ENCODE measurements at places on chromosomes 5 and 9.

GRCh38 chr5:146765089-146765832 is 113.3 kb downstream of the PPP2R2B start:
- DNase-seq, result no peak

DNA sequence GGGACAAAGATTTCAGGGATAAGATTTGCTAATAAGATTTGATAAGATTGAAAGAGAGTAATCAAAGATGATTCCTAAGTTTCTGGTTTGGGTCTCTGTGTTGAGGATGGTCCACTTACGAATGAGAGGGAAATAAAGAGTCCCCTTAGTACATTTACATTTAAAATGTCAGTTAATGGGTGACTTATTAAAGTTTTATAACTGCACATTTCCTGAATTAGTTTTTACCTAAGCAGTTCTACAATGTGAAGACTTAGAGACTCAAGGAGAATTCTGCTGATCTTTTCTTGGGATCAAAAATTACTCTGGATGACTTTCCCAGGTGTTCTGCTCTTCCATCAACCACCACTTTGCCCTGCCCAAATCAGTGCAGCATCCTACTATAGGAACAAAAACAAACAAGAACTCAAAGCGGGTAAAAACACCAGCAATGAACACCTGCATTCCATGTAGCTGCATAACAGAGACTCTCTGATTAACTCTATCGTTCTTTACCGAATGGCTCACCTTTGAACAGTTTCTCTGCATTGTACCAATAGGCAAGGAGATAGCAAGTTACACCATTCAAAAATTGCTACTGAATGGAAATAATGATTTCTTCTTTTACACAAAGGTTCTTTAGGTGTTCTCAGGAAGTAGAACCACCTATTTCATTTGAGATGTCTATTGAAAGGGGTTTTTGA is 65.3 kb downstream of the PRLR start:
- no peak for DNase-seq

DNA sequence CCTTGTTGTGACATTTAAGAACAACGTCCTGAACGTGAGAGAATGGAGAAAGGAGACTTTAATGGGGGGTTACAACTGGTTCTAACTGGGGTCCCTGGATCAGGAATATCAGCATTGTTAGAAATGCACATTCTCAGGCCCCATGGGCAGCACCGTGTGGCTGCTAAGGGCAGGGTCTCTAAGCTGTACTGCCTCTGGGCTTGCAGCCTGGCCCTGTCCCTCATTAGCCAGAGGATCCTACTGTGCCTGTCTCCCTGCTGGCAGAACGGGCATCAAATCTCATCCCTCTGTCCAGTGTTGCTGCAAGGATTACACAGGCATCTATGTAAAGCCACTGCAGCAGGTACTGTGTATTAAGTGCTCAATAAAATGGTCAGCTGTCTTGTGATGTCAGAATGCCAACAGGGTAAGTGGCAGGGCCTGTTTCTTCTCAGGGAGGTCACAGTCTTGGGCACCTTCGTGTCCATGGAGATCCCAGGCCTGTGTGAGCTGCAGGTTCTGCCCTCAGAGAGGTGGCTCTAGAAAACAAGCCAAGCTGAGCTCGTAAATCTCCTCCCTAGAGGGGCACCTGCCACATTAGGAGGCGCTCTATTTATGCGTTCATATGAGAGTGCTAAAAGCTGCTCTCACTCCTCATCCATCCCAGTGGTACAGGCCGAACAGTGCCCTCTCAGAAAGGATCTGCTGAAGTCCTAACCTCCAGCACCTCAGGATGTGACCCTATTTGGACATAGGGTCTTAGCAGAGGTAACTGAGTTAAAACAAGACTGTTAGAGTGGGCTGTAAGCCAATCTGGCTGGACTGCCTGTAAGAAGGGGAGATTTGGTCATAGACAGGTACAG is 210.5 kb downstream of the GADD45G start:
- no peak for DNase-seq

DNA sequence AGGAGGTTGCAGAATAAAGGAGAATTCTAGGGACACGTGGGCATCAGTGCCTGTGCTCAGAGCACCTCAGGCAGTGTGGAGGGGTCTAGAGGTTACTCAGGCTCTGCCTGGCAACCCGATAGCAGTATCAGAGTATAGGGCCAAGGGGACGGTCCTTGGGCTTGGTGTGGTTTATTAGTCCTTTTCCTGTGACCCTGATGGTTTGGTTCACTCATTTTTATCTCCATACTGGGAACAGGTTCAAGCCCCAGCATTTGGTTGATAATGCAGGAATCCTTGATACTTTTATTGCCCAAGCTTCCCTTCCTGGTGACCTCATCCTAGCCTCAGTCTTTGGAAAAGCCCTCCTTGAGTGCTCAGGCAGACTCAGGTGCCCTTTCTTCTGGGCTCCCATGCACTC is 35.5 kb downstream of the FXN start:
- no peak for DNase-seq

DNA sequence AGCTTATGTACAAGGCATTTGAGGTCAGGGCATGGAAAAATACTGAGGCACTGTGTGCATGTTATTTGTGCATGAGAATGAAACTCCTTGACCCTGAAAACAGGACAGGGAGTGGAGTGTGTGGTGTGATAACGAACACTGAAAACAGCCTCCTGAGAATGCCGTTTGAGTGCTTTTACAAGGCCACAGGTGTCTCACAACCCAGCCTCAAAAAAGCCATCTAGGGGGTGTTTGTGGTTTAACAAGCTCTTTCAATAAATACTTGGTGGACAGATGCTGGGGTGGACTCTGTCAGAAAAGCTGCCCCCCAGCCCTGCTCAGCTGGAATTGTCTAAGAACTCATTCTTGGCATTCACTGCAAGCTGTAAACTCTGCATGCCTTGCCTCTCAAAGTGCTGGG is 94.0 kb upstream of the SLC25A48 start:
- DNase-seq, result no peak

DNA sequence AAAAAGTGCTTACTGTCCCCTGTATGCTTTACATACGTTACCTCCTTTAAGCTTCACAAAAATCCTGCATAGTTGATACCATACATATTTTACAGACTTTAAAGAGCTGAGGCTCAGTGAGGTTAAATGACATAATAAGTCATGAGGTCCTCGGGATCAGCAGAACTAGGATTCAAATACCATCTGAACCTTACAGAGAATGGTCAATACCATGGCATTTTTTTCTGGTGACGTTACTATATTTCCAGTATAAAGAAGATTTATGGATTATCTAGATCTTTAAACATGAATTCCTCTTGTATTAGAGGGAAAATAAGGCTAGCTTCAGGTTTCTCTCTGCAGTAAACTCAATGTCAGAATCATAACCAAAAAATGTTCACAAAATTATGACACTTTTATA is 153.7 kb upstream of the GPR151 start:
- DNase-seq, result no peak

- no peak for DNase-seq
These were observed 247.4 kb upstream of the CHD1 start for GRCh38 chr5:99176186-99176585.

GRCh38 chr5:55370291-55370925 is 62.6 kb downstream of the MTREX start:
- DNase-seq, result no peak

DNA sequence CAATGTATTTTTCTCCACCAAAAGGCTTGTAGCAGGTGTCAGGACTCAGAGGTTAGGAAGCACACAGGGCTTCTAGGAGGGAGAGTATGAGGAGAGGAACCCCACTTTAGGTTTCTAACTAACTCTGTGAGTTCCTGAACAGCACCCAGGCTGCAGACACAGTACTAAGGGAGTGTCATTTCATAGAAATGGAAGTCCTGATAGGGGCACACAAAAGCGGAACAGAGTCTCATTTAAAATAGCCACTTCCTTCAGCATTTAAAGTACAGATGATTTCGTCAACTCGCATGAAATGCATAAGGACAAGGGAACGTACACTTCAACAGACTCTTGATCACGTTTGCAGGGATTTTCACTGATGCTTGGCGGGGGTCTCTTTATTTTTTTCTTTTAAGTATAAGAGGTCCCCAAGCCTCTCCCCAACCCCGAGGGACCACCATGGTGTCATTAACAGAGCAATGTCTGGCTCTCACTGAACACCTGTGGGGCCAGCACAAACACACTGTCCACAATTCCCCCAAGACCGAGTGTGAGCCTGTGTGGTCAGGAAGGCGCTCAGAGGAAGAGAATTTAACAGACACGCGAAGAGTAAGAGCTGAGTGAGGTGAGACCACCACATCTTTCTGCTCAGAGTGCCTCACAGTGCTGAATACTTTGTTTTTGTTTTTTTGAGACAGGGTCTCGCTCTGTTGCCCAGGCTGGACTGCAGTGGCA is 82.3 kb downstream of the SECISBP2 start:
- no peak for DNase-seq

- no peak for DNase-seq
These were observed 136.4 kb upstream of the PCSK5 start for GRCh38 chr9:75754080-75754479.

- no peak for DNase-seq
These were observed 32.1 kb downstream of the FOXI1 start for GRCh38 chr5:170137694-170138214.

- DNase-seq, result no peak
These were observed 672.1 kb upstream of the CHD1 start for GRCh38 chr5:99600952-99601351.

GRCh38 chr9:75053869-75054268 is 25.8 kb upstream of the CARNMT1 start:
- DNase-seq, result peak; percentile 29

DNA sequence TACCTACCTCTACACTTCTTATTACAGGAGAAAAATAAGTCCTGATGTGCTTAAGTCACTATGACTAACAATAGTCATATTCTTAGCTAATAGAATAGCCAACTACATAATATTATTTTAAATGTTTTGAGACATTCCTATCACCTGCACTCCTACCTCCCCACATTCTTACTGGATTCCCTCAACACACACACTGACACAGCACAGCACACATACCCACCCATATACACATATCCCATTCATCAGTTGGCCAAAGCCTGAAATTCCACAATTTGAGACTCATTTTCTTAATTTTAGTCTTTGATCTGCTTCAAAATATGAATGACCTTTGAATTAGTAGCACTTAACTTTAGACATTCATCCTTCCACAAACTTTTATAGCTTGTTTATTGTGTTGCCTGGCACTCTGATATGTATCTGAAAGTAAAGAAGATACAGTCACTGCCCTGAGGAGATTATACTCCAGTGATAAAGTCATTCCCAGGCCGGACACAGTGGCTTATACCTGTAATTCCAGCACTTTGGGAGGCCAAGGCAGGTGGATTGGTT is 168.3 kb upstream of the RASA1 start:
- DNase-seq, result no peak

- no peak for DNase-seq
These were observed 109.1 kb downstream of the SUSD1 start for GRCh38 chr9:112065806-112066606.

DNA sequence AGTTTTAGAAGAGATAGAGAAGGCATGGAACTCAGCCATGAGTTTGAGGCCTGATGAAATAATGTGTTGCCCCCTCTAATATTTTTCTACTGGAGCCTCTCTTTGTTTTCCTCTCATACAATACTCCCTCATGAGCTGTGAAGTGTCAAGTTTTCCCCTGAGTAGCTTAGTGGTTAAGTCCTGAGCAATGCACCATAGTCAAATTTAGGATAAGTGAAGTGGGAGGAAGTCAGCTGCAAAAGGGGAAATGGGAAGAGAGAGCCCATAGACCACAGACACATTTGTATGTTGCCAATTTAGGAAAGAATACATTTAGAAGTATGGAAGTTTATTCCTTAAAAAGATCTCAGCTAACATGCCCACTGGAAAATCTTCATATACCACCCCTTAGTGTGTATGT is 171.5 kb upstream of the NREP start:
- DNase-seq, result no peak

GRCh38 chr5:1865948-1866347 is 16.8 kb downstream of the IRX4 start:
- DNase-seq, result no peak

GRCh38 chr5:88555674-88556073 is 287.0 kb upstream of the TMEM161B start:
- DNase-seq, result no peak

GRCh38 chr9:100083448-100084127 is 15.2 kb downstream of the ERP44 start:
- DNase-seq, result no peak

- no peak for DNase-seq
These were observed 18.1 kb downstream of the LIX1 start for GRCh38 chr5:97124335-97124734.

DNA sequence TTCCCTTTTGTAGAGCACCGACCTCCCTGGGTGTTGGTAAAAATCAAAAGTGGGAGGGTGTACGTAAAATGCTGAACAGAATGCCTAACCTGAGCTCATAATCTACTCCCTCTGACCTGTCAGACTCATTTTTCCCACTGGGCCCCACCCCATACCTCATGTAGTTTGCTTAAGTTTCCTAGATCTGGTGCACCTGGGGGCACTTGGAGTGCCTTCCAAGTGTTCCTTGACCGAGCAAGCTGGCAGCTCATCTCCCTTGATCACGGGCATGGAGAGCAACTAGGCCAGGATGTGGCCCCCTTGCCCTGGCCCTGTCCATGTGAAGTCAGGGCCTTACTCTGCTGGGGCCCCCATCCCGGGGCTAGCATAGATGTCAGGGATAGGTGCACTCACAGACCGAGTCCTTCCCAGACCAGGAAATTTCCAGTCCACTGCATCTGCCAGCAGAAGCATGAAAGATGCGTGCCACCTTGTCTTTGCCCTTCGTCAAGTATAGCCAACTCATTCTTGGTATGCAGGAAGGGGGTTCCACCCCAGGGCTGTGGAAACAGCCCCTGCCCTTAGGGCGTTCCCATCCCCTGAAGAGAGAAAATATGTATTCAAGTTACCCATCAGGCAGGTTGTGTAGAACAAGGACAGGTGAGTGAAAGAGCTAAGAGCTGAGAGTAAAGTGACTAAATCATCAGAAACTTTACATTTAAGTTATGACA is 41.9 kb downstream of the SLC22A5 start:
- no peak for DNase-seq

DNA sequence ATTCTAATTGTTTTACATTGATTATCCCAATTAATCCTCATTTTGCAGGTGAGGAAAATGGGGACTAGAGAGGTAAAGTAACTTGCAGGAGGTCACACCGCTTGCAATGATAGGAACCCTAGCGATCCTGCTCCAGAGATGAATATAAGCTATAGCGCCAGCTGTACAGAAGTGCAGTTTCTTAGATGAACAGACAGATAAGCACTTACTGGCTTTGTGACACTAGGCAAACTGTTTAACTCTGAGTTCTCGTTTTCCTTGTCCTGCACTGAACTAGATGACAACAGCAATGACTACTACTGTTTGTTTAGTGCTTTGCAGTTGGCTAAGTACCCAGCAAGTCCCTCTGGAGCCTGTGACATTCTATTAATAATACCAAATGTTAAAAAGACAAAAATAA is 11.1 kb downstream of the LHX6 start:
- DNase-seq, result no peak

DNA sequence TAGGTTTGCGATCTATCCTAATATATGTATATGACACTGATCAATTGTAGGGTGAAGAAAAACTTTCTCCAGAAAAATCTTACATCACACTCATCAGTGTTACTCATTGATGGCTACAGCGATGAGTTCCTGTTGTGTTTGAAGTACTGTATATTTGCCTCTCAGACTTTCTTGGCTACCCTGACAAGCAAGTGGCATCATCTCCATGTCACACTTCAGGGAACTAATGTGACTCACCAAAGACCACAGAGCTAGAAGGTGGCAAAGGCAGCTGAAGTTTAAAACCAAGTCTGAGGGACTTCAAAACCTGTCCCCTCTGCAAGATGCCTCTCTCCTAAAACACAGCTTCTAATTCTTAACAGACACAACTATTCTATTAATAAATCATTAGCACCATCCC is 451.4 kb downstream of the CTNND2 start:
- DNase-seq, result no peak
